NCI-H524 (cell line): ENCODE measurements at places on chromosomes 6 and 20.
A peak's percentile ranks its signal among the peaks of the same experiment; 100 is the strongest.

GRCh38 chr6:139643986-139644385 lies 269.5 kb upstream of the CITED2 start:
- DNase-seq, result no peak

- DNase-seq, result no peak
Observed at GRCh38 chr6:12384357-12384912, 94.3 kb downstream of the EDN1 start.

DNA sequence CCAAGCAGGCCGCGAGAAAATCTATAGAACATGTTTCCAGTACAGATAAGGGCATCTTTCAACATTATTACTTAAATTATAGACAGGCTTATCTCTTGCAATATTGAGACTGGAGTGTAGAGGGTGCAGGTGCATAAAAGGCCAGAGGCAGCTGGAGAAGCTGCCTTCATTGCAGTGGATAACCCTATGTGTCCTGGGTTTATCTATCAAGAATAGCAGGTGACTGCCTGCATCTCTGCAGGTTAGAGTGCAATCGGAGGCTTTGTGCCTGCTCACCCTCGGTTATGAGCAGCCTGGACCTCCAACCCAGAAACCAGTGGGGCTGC lies 28.7 kb upstream of the ECI2 start:
- DNase-seq, result peak; percentile 28

GRCh38 chr6:7058250-7058923 lies 49.4 kb upstream of the RREB1 start:
- no peak for DNase-seq

DNA sequence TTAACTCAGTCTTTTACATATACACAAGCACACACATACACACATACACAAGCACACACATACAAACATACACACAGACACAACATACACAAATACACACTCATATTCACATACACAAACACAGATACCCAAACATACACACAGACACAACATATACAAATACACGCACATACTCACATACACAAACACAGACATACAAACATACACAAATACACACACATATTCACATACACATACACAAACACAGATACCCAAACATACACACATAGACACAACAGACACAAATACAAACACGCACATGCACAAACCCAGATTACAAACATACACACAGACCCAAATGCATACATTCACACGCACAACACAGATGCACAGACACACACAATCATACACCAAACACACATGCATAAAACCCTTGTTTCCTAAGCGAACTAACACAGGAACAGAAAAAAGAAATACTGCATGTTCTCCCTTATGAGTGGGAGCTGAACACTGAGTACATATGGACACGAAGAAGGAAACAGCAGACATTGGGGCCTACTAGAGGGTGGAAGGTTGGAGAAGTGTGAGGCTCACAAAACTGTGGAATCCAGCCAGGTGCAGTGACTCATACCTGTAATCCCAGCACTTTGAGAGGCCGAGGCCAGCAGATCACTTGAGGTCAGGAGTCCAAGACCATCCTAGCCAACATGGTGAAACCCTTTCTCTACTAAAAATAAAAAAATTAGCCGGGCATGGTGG lies 34.2 kb downstream of the PIM1 start:
- DNase-seq, result no peak

- peak; percentile 19 for DNase-seq
Observed at GRCh38 chr20:22106308-22106938, 401.0 kb downstream of the PAX1 start.

DNA sequence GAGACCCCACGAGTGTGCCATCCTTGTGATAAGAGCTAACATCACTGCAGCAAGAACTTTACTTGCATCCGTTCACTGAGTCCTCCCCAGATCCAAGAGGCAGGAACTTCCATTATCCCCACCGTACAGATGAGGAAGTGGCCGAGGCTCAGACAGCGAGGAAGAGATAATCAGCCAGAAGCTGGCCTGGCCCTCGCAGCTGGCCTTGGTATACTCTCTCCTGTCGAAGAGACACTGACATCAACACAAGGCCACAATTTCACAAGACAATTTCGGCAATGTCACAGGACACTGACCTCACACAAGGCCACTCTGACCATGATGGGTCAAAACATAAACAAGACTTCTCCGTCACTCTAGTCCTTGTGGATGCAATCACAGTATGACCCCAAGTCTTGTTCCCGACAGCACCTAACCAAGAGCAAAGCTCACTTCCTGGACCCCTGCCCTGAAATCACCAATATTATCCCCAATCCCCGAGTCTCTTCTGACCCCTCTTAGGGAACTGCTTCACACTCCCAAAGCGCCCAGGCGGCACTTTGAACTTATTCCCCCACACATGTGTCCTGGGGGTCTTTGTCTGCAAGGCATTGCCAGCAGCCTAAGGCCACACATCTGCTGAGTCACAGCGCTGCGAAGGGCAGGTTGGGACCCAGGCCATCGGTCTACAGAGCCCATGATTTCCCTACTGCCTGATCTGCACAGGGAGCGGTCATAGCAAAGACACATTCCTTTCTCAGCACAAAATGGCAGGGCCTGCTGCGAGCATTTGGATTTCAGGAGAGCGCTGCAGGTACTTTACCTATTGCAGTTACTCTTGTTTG lies 14.8 kb upstream of the VAPB start:
- DNase-seq, result no peak

GRCh38 chr20:37235065-37235464 lies 26.5 kb downstream of the GHRH start:
- no peak for DNase-seq

GRCh38 chr6:52307900-52308372 lies 23.4 kb upstream of the MCM3 start:
- no peak for DNase-seq

DNA sequence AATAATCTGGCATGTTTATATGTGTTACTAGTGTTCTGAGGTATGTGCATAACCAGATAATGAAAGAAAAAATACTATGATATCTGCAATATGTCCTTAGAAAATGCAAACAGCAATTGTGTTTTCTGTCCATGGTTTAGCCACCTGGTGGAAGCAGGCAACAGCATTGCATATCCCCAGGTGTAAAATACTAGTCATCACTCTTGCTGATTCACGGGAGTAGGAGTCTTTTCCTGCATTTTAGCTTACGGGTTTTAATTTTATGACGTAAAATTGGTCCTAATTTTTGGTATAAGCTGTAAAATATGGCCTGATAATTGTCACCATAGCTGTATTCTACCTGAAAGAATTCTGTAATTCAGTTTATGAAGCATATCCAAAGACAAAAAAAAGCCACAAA lies 2.5 kb downstream of the RNF182 start:
- DNase-seq, result no peak

DNA sequence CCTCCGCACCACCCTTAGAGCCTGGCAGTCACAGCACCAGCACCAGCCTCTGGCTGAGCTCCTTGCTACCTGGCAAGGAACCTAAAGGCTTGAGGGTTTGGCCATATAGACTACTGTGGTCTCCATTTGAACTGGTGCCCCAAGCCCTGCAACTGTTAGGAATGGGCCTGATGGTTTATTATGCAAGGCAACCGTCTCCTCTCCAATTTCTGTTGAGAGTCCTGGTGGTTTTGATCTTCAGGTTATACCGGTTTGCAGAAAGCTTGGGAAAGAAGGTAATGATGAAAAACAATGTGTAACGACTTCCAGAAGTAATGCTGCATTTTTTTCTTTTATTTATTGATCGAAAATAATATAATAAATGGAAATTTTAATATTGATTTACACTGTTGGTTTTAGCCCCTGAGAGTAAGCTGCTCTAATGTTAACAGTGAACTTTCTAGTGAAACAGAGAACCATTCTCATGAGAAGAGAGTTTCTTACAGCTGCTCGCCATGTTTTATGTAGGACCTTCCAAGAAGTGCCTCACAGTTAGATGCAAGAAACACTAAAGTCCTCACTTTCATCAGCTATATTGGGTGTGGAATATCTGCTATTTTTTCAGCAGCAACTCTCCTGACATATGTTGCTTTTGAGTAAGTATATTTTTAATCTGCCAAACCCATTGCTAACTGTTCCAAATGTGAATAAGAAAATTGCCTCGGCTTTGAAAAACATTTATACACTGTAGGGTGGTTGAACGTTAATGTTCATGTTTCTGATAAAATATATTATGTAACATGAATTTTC lies 112.8 kb downstream of the ADGRG6 start:
- no peak for DNase-seq

- DNase-seq, result no peak
Observed at GRCh38 chr6:168640768-168641167, 199.8 kb downstream of the SMOC2 start.

- DNase-seq, result no peak
Observed at GRCh38 chr6:34508425-34508824, 42.5 kb downstream of the PACSIN1 start.

DNA sequence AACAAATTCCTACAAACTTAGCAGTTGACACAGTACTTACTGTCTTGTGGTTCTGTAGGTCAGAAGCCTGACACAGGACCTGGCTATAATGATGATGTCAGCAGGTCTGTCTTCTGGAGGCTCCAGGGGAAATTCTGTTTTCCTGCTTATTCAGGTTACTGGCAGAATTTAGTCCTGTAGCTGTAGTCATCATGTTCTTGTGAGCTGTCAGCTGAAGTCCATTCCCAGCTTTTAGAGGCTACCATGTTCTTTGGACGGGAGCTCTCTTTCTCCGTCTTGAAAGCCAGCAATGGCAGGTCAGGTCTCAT lies 99.2 kb downstream of the HIVEP1 start:
- no peak for DNase-seq

DNA sequence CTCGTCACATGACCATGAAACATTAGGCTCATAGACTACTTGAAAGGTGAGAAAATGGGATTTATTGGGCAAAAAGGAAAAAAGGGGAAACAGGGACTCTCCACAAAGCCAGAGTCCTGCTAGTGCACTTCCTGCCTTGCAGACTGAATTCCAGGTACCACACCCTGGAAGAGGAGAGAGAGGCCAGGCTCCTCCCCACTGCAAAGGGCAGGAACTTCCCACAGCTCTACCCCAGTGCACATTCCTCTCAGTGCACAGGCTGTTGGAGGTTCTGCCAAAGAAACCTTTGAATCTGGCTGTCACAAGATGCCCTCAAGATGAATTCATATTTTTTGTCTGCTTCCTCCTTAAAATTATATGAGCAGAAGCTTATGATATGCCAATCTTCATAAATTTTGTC lies 920.4 kb upstream of the GJE1 start:
- no peak for DNase-seq

GRCh38 chr20:919491-919916 lies 3.4 kb upstream of the ANGPT4 start:
- DNase-seq, result no peak

DNA sequence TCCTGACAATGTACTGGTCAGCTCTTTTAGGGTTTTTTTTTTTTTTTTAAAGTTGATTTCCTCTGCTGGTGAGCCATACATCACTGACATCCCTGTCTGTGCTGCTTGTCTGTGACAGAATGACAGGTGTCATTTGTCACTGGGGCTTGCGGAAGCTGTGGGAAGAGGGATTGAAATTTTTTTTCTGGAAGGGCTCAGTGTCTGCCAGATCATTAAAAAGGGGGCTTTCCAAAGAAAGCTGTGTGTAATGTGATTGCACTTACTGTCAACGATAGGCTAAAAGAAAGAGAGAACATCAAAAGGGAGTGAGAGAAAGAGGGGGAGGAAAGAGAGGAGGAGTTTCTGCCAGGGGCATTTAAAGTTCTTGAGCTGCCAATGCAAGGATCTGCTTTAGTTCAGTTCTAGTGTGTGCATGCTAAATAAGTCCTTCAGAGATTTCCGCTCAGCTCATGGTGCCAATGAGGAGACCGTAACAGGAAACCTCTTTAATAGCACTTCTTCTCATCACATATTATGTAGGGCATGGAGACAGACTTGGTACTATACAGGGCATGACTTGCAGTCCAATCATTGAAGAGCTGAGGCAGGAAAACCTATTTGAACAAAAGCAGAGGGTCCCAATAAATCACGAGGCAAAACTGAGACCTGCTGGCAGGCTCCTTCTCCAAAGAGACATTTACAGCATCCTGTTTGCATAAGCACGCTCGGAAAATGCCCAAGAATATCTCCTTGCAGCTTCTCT lies 177.2 kb downstream of the TSHZ2 start:
- no peak for DNase-seq

DNA sequence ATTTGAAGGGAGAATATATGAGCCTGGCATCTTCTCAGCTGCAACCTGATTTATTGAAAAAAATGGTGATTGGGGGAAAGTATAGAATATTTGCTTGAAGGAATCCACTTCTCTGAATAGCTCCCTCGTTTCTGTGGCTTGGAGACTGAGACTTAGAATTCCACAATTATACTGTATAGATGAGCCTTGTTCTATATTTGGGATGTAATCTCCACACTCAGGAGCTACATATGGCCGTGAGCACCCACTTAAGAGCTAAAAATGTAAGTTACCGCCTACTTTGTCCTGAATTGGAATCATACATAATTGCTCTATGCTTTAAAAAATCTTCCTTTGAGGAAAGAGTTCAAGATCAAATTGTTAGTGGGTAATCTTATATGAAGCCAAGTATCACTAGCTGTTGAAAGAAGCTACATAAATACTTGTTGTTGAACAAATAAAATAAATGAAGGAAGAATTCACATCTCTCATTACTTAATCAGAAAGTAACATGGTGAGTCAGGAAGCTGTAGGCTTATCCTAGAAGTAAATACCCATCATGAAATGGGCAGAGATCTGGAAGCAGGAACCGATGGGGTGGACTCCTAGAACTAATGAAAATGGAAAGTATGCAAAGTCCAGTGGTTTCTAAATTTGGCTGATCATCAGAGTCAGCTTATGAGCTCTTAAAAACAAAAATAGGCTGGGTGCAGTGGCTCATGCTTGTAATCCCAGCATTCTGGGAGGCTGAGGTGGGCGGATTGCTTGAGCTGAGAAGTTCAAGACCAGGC lies 254.3 kb downstream of the SOX4 start:
- DNase-seq, result no peak

DNA sequence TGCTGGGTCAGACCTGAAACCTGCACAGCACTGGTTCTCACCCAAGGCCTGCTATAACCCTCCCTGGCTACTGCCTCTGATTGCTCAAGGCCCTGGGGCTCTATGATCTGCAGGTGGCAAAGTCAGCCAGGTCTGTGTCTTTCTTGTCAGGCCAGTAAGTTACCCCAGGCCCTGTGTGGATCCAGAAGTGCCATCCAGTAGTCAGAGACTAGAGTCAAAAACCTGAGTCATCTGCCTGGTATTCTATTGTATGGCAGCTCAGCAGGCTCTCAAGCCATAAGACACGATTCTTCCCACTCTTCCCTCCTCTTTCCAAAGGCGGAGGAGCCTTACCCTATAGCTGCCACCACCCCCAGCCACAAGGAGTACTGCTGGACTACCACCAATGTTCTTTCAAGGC lies 593.0 kb downstream of the FRK start:
- DNase-seq, result no peak

GRCh38 chr6:24522228-24523176 lies 27.7 kb downstream of the ALDH5A1 start:
- no peak for DNase-seq

- no peak for DNase-seq
Observed at GRCh38 chr20:56411759-56412472, at the start of gene CASS4. CASS4 (plus strand) TSS chr20:56412260; CDS start chr20:56412459, 199 bp downstream.
